ENCODE measurements at places on chromosomes 5 and 9. TPM values are rescaled to one million over a fixed set of nuclear protein-coding genes. Genes with fewer than 3 reads are reported as not detected.

- DNase-seq, result no peak
Measured at GRCh38 chr5:72559866-72560766, 52.9 kb upstream of the ZNF366 start.

- no peak for DNase-seq
Measured at GRCh38 chr5:143968071-143968878, 156.3 kb downstream of the HMHB1 start.

SPATA9 gene
- total RNA-seq, result not detected

DNA sequence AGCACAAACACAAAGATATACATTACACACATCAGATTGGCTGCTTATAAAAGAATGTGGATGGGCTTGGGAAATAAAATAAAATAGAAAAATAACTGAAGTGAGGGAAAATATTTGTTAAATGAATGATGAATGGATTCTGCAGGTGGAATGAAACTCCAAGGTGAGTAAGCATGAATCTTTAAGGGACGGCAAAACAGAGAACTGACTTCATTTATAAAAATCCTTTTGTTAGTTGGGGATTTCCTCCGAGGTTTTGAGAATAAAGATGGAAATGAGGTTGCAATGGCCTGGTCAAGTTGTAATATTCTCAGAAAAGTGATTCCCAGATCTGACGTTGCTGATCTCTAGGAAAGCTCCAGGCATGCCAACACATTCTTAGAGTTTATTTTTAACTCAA is 20.9 kb upstream of the SEMA6A start:
- DNase-seq, result no peak

AMACR gene
- 1.5 TPM for total RNA-seq

DNA sequence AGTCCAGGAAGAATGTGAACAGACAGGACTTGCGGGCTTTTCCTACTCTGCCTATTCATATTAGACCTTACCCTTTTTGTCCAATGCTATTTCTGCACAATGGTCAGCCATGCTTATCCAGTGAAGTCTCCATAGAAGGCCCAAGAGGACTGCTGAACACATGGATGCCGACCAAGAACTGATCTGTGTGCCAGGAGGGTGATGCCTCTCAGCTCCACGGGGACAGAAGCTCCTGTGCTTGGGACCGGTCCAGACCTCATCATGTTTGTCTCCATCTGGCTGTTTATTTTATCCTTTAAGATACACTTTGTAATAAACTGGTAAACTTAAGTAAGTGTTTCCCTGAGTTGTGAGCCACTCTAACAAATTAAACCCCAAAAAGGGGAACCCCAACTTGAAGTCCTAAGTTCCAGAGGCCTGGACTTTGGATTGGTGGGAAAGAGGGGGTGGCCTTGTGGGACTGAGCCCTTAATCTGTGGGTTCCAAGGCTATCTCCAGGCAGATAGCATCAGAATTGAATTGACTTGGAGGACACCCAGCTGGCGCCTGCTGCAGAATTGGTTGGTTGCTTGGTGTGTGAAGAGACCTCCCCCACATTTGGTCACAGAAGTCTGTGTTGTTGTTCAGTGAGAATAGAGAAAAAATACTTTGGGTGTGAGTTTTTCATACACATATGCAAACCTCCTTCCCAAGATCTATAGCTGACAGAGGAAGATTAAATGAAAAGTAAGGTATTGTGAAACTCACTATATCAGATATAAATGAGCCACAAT is 57.9 kb upstream of the ANKH start:
- DNase-seq, result no peak

SPATA31A3 gene
- not detected for total RNA-seq

CDK5RAP2 gene
- total RNA-seq, result 55.2 TPM

IL4 gene
- total RNA-seq, result not detected

- no peak for DNase-seq
Measured at GRCh38 chr9:33139421-33140228, 27.5 kb downstream of the B4GALT1 start.

DNA sequence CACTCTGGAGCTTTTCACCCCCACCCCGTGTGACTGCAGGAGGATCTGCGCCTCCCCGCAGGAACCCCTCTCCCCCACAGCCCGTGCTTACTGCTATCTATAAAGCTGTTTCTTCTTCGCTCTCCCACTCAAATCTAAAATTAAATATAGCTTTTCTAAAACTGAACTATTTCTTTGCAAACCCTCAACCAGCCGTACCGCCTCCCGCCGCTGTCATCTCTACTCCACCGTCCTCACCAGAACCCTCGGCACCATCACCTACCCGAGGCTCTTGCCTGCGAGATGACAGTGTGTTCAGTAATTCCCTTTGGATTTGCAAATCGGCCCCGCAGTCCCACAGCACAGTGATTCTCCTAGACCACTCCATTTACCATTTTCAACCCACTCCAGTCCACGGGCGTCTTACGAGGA is 13.6 kb downstream of the LPCAT1 start:
- peak; percentile 9 for DNase-seq

GRCh38 chr9:137919649-137920141 is 42.1 kb downstream of the CACNA1B start:
- no peak for DNase-seq

DNA sequence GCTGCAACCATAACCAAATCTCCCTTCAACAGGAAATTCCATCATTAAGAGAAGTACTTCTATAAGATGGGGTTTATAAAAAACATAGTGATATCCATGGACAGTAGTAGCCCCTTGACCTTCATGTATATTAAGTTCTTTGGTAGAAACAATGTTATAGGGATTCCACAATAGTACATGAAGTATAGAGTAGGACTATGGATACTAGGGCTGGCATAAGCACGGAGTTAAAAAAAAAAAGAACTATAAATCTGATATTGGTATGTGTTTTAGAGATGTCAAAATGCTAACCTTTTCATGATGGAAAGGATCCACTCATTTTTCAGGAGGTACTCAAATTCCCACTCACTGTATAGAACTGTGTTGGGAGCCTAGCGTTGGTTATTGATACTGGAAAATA is 337.6 kb downstream of the FGF10 start:
- DNase-seq, result no peak

- no peak for DNase-seq
Measured at GRCh38 chr5:103569313-103570060, 6.9 kb upstream of the NUDT12 start.

DNA sequence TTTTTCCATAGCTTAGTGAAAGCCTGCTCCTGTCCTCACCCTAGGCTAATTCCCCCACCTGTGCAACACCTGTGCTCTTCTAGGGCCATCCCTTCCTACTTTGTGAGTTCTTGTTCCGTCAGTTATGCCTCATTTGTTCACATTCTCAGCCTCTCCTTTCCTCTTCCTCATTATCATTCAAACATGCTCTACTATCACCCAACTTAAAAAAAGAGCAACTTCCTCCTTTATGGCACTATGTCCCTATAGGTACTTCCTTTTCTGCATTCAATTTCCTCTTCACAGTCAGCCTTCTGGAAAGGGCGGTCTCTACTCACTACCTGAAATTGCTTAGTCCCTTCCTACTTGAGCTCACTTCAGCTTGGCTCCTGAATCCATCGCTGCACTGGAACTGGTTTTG is 111.8 kb upstream of the LHFPL2 start:
- DNase-seq, result no peak

- no peak for DNase-seq
Measured at GRCh38 chr5:109247986-109248385, 161.8 kb downstream of the PJA2 start.

PJA2 gene
- total RNA-seq, result 94.4 TPM

CDKN2A gene
- 0.95 TPM for total RNA-seq

- DNase-seq, result no peak
Measured at GRCh38 chr9:134590240-134591081, 51.1 kb upstream of the COL5A1 start.

DNA sequence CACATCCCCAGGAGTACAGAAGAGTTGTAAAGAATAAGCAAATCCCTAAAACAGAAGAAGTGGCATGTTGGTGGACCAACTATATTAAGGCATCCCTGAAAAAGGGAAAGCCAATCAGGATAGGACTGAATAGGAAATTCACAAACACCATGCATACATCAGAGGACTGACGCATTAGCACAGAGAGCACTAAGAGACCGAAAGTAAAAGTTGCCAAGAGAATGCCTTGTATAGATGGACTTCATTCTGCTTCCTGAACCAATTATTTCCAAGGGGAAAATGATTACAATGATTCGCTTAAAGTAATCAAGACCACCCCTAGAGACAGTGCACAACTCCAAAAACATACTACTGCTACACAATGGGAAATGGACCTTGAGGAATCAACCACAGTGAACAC is 33.5 kb downstream of the SHC3 start:
- no peak for DNase-seq

DNA sequence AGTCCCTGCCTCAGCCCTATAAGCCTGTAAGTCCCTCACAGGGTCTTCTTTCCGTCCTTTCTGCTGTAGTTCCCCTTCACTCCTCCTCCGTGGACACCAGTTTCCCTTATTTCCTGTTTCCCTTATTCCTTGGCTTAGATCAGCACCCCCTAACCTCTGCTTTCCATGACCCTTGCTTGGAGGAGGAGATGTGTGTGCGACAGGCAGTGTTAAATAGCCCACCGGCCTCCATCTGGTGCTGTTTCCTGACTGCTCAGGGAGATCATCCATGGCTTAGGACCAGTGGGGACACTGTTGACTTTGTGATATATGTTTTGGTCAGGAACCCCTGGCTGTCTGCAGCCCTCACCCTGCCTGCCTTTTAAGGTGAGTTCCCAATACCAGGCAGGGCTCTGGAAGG is 34.1 kb upstream of the PSD2 start:
- DNase-seq, result no peak

DNA sequence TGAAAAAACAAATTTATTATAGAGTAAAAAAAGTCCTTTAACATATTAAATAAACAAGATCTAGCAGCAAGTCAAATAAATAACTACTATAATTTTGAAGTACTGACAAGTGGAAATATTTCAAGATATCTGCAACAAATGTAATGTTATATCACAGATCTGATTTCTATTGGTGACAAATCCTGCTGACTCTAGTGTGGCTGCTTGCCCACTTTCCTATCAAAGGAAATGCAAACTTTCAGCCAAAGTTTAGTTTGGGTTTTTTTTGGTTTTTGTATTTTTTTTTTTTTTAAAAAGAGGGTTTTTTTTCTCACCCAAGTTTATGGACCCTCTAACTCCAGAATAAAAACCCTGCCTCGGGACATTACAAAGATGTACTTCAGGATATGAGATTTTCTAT is 12.9 kb downstream of the ADRA1B start:
- DNase-seq, result no peak

ENTPD2 gene
- not detected for total RNA-seq

Measured in CD8-positive, alpha-beta T cell (primary cell).